ENCODE measurements at places on chromosomes 13 and 19. TPM values are rescaled to one million over a fixed set of nuclear protein-coding genes. Genes with fewer than 3 reads are reported as not detected.
A peak's percentile ranks its signal among the peaks of the same experiment; 100 is the strongest.

GRCh38 chr19:35408284-35409171, 37.7 kb downstream of the GPR42 start:
- peaks cover 24% of the 10 kb centered on the region for H3K27me3 ChIP-seq
- H3K27ac ChIP-seq = no peak overlapping the region
- H3K4me3 ChIP-seq = no peak overlapping the region
- H3K36me3 ChIP-seq = no peaks in the 10 kb centered on the region

GRCh38 chr13:110925023-110925612, 10.2 kb upstream of the ANKRD10 start:
- no peaks in the 10 kb centered on the region for H3K36me3 ChIP-seq
- peaks cover 7% of the 10 kb centered on the region for H3K4me1 ChIP-seq
- H3K27me3 ChIP-seq = peaks cover 38% of the 10 kb centered on the region
- H3K27ac ChIP-seq = no peak overlapping the region
- no peak for DNase-seq

- peaks cover 5% of the 10 kb centered on the region for H3K4me1 ChIP-seq
- no peaks in the 10 kb centered on the region for H3K36me3 ChIP-seq
- H3K4me3 ChIP-seq = no peak overlapping the region
- H3K27ac ChIP-seq = no peak overlapping the region
Observed at GRCh38 chr19:7482584-7483439, 6.0 kb downstream of the PEX11G start.

GRCh38 chr19:19538061-19538784, at the start of gene CILP2:
Gene CILP2 (plus strand): TSS chr19:19538265. CDS start chr19:19538350, 85 bp downstream.
- no peak within 1 kb of the TSS for H3K4me3 ChIP-seq
- DNase-seq = no peak
- H3K27ac ChIP-seq = peak within 1 kb of the TSS; percentile 31

DNA sequence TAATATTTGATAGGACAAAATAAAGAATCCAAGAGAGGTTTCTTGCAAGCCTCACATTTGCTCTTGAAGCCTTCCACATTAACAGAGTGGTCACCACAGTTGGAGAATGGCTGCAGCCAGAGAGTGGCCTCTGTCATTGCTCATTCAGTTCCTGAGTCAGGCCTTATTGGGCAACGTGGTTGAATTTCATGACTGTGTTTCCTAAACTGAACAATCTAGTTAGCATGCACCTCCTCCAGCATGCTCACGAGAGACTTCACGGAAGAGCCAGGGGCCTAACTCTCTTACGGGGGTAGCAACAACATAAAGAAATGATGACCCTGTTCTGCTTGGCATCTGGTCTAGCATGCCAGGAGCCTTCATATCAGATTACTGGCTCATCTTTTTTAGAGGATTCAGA, 9.6 kb upstream of the UBL3 start:
- no peaks in the 10 kb centered on the region for H3K36me3 ChIP-seq
- H3K27me3 ChIP-seq = no peaks in the 10 kb centered on the region
- H3K4me3 ChIP-seq = no peak overlapping the region
- DNase-seq = no peak
- no peak overlapping the region for H3K27ac ChIP-seq

DNA sequence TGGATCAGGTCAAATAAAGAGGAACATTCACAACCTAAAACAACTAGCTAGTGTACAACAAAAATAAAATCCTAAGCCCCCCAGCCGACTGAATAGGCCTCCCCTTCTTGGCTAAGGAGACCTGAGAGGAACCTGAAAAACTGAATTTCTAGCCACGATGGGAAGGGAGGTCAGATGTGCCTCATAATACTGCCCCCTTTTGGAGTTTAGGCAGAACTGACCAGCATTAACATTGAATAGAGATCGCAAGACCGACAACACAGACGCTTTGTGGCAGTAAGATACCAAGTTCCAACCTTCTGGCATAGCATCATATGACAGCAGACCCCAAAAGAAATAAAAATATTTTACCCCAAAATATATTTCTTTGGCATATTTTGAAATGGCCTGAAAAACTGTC, 15.9 kb downstream of the CBY2 start:
- H3K4me1 ChIP-seq = no peaks in the 10 kb centered on the region
- no peak for DNase-seq
- H3K27ac ChIP-seq = no peak overlapping the region
- no peaks in the 10 kb centered on the region for H3K36me3 ChIP-seq
- H3K4me3 ChIP-seq = no peak overlapping the region
- no peaks in the 10 kb centered on the region for H3K27me3 ChIP-seq

- no peak for DNase-seq
- H3K36me3 ChIP-seq = no peaks in the 10 kb centered on the region
- H3K4me3 ChIP-seq = no peak overlapping the region
- no peaks in the 10 kb centered on the region for H3K4me1 ChIP-seq
- H3K27ac ChIP-seq = no peak overlapping the region
- no peaks in the 10 kb centered on the region for H3K27me3 ChIP-seq
Observed at GRCh38 chr13:103078158-103078557, 11.9 kb upstream of the SLC10A2 start.

- peak overlapping the region; percentile 16 for H3K4me3 ChIP-seq
- no peaks in the 10 kb centered on the region for H3K27me3 ChIP-seq
- H3K4me1 ChIP-seq = peaks cover 32% of the 10 kb centered on the region
- no peaks in the 10 kb centered on the region for H3K36me3 ChIP-seq
- H3K27ac ChIP-seq = peak overlapping the region; percentile 59
- peak; percentile 40 for DNase-seq
Observed at GRCh38 chr13:24203811-24204210, 43.3 kb downstream of the SPATA13 start.

GRCh38 chr19:4733755-4734345, 10.2 kb upstream of the DPP9 start:
- no peak for DNase-seq
- no peaks in the 10 kb centered on the region for H3K36me3 ChIP-seq
- no peak overlapping the region for H3K27ac ChIP-seq
- peaks cover 2% of the 10 kb centered on the region for H3K27me3 ChIP-seq

GRCh38 chr19:38434549-38435051, 1.1 kb downstream of the RYR1 start:
- peaks cover 13% of the 10 kb centered on the region for H3K4me1 ChIP-seq
- no peak for DNase-seq
- H3K36me3 ChIP-seq = no peaks in the 10 kb centered on the region
- no peak overlapping the region for H3K4me3 ChIP-seq

- H3K4me1 ChIP-seq = peaks cover 48% of the 10 kb centered on the region
- no peak overlapping the region for H3K4me3 ChIP-seq
- peak overlapping the region; percentile 68 for H3K27ac ChIP-seq
- H3K36me3 ChIP-seq = no peaks in the 10 kb centered on the region
- DNase-seq = no peak
Observed at GRCh38 chr19:16607819-16608218, 20.2 kb downstream of the MED26 start.

Gene CLDN10
- not detected for total RNA-seq

Gene OR10H5
- not detected for total RNA-seq

Gene ZNF681
- total RNA-seq = 4.6 TPM

All from activated CD4-positive, alpha-beta T cell treated with anti-CD3 and anti-CD28 coated beads, Interleukin-2, amount 10 ng/mL, durations not matched to agents 7 days and 5 days (primary cell).